Astrocyte (in vitro differentiated cells and primary cell): ENCODE measurements at places on chromosomes 16 and 17.

DNA sequence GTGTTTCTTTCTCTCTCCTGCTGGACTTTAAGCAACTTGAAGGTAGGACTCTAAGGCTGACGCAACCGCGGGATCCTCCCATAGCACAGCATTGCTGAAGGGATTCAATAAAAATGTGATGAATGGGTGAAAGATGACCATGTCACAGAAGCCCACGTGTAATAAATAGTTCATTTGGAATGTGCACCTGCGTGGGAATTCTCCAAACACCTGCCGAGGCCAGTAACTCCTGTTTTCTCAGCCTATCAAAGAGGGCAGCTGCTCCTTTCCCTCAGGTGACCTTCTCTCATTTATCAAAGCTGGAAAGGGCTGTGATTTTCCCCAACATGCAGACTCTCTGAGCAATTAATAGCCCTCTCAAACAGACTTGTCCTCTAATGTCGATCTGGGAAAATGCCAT lies 235.7 kb downstream of the STX8 start:
- no peak for DNase-seq

DNA sequence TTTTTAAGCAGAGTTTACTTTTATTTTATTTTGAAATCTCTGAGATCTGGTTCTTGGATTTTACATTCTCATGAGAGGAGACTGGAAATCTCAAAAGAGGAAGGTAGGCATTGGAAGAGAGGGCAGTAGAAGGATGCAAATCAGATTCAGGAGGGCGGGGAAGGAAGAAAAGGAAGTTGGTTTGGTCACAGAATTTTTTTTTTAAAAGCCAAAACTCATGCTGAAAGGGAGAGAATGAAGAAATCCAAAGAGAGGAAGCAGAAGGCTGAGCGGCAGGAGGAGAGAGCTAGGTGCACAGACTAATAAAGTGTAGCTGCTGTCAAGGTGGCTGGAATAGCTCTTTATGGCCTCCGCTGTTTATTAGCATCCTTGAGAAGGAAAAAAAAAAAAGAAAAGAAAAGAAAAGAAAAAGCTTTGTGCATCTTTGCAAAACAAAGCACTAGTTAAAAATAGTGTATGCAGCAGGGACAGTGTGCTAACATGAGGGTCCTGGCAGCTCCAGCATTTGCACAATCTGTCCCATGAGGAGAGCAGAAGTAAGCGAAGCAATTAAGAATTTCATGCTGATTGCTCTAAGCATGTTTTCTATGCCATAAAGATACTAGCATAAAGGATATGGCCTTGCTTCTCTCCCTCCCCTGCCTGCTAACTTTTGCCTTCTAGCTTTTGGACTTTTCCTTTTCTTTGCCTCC lies 194.2 kb downstream of the ZFHX3 start:
- DNase-seq: no peak

DNA sequence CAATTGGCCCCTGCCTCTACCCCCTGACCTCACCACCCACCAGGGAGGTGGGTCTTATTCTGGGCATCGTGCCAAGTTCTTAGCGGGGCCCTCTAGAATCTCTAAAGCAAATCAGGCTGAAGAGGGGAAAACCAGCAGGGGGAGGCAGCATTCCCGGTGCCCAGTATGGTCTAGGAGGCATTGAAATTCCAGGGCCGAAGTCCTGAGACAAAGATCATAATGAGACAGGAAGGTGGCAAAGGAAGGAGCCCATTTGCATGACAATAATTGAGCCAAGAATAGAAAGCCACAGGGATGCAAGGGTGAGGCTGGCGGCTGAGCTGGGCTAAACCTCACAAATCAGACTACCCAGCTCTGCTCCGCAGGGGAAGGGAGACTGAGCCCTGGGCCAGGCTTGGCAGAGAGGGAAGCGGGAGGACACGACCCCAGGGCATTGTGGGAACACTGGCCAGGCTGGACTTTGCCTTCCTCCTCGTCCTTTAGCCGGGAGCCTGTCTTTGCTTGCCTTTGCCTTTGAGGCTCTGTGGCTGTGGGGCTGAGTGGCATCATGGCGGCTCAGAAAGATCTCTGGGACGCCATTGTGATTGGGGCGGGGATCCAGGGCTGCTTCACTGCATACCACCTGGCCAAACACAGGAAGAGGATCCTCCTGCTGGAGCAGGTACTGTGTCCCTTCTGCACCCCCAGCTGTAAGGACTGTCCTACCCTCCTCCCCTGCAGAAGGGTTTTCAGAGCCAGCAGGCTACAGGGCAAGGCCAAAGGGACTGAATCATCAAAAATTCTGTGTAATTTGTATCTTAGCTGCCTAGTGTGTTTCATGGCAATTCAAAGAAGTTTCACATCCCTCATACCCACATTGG lies at the start of gene PIPOX:
Gene PIPOX, plus strand, starts transcription at position 463 of the 860 bp plus-strand sequence. Its CDS starts 85 bp downstream, at position 548.
- peak; percentile 14 for DNase-seq

GRCh38 chr17:1029196-1029921 lies 32.4 kb downstream of the TIMM22 start:
- DNase-seq: peak; percentile 50

DNA sequence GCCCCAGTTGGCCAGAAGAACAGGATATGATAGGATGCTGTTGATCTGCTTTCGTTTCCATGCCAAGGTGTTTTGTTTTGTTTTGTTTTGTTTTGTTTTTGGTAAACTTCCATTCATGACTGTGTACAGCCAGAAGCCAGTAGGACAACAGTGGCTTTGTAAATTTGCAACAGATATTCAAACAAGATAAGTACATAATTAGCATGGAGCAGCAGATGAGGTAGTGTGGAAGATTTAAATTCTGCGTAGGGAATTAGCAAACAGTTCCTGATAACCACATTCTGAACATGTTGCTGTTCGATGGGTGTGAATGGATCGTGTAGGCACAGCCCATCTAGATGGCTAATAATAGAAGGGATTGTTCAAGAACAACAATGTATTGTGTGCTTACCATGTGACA lies 1080.1 kb upstream of the RBFOX1 start:
- no peak for DNase-seq

DNA sequence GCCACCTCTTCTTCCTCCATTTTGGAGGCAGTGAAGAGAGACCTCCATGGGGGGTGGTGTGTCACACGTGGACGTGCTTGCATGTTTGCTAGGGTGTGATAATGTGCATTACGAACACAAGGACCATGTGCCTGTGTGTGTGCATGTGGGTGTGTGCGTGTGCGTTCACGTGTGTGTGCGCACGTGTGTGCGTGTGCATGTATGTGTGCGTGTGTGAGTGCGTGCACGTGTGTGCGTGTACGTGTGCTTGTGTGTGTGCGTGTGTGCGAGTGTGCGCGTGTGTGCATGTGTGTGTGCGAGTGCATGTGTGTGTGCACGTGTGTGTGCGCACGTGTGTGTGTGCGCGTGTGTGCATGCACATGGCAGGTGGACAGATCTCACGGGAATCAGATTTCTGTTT lies 29.5 kb downstream of the RNF213 start:
- no peak for DNase-seq

DNA sequence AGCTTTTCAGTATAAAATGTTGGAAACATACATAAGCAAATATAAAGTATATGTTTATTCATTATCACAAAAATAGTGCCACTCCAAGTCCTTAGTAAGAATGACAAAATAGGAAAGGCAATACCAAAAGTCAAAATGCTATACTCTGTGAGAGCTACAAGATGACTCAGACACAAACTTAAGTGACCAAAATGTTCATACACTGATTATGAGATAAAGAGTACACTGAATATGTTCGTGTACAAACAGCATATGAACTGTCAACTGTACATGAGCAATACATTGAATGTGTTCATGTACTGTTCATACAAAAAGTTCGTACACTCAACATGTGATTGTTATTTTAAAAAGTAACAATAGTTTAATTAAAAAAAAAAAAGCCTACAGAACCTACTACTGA lies 103.3 kb downstream of the CA4 start:
- DNase-seq: no peak

- peak; percentile 27 for DNase-seq
Observed at GRCh38 chr17:44636562-44636961, 19.7 kb upstream of the MEIOC start.

- DNase-seq: no peak
Observed at GRCh38 chr17:76565728-76566612, 19.7 kb downstream of the ST6GALNAC2 start.

DNA sequence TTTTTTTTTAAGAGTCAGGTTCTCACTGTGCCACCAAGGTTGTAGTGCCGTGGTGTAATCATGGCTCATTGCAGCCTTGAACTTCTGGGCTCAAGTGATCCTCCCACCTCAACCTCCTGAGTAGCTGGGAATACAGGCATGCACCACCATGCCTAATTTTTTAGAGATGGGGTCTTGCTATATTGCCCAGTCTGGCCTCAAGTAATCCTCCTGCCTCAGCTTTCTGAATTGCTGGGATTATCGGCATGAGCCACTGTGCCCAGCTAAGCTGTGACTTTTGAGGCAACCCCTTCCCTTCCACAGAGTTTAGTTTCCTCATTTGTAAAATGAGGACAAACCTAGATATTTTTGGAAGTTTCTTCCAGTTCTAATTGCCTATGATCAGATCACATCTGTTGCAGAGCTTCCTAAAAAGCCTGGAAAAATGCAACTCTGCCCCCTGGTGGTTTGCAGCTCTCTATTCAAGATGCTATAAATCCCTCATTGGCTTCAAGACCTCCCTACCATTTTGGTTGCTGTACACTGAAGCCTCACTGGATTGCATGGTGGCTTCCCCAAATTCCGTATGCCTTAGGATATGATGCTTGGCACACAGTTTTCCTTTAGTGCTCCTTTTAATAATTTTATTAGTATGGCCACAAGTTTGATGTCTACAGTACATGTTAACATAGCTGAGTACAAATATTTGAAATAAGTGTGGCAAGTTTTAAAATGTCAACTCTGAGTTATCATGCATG lies 19.3 kb downstream of the GDE1 start:
- peak; percentile 43 for DNase-seq

GRCh38 chr16:54060599-54061421 lies 225.8 kb downstream of the IRX3 start:
- DNase-seq: no peak

DNA sequence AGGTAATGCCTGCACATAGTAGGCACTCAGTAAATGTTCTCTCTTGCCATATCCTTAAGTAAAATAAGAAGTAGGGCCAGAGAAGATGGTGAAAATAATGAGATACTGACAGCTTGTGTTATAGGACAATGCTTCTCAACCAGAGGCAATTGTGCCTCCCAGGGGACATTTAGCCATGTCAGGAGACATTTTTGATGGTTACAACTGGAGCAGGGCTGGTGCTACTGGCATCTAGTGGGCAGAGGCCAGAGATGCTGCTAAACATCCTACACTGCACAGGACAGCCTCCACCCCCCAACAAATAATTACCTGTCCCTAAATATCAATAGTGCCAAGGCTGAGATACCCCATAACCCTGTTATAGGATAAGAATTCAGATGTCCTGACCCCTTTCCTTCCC lies 1.7 kb downstream of the RAD51D start:
- DNase-seq: no peak

DNA sequence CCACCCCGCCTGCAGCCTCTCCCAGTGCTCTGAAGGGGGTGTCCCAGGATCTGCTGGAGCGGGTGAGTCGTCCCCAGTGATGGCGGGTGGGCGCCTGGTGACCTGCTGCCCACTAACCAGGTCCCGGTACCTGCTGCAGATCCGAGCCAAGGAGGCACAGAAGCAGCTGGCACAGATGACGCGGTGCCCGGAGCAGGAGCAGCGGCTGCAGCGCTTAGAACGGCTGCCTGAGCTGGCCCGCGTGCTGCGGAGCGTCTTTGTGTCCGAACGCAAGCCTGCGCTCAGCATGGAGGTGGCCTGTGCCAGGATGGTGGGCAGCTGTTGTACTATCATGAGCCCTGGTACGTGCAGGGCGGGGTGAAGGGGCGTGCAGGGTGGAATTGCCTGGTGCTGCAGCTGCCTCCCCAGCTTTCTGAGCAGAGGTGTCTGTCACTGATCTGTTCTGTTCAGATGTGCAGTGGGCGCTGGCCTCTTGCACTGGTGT lies 3.6 kb downstream of the CDT1 start:
- no peak for DNase-seq

GRCh38 chr17:82055965-82056728 lies 4.4 kb downstream of the GPS1 start:
- no peak for DNase-seq

DNA sequence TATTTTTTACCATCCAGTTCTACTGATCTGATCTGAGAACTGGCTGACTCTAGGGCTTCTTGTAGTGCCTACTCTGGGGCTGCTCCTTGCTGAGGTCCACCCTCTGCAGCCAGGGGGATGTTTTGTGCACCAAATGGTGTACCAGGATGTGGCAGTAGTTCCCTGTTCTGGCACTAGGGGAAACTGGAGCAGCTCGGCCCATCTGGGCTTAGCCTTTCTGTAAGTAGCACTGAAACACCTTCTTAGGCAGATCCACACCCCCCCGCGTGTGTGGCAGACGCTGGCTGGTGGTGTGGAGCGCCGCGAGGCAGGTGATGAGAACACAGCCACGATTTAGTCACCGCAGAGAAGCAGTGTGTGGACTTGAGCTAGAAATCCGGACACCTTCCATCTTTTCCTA lies 17.0 kb downstream of the DUSP14 start:
- DNase-seq: peak; percentile 34

DNA sequence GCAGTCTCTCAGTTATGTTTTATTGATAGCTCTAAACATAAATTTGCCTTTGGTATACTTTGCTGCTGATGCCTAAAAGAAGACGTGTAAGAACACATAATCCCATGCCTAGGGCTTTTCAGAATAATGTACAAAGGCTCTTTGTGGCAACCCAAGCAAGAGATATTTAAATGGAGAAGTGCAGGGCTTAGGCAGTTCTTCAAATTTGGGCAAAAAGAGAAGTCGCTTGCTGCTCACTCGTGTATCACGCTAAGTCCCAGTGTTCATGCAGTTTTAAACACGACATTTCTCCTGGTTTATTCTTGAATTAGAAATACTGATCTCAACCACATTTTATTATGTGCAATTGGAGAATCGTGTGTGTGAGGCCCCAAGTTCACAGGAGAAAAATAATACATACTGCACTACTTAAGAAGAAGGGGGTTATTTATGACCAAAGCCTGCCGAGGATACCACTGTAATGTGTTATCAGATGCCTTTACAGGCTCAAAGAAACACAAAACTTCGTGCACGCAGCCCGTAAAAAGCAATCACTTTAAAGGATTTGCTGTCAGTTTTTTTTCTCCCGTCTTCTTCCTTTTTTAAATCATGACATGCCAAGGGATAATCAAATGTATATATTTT lies 22.5 kb upstream of the IRX6 start:
- DNase-seq: no peak

DNA sequence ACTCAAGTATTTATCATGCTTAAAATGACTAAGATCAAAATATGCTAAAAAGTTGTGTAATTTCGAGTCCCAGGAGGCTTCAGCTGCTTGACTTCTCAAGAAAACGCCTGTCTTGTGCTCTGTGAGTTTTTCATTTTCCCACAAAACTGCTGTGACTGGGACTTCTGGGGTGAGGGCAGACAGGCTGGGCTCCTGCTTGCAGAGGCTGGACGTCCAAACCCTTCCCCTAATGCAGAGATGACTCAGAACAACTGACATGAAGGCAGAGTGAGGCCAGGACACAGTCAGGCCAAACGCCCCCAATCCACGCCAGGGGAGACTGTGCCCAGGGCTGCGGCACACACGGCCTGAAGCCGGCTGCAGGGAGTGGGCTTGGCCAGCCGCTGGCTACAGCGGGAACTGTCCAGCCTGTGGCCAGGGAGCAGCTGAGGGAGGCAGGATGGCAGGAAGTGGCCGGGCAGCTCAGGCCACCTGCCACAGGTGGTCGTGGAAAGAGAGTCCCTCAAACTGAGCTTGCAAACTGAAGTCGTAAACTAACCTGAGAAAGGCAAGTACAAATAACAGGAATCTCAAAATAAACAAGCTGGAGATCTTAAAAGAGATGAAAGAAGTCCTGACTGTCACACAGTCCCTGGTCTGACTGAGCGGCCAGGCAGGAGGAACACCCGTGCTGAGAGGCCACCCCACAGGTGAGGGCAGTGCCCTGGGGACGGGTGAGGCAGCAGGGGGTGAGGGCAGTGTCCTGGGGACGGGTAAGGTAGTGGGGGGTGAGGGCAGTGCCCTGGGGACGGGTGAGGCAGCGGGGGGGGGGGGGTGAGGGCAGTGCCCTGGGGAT lies 21.3 kb upstream of the HEXD start:
- DNase-seq: peak; percentile 53
